Stomach (tissue), 19 donors: ENCODE measurements at places on chromosomes 4 and X.

- no peak for DNase-seq
Observed at GRCh38 chr4:154583230-154583629, 7.3 kb downstream of the FGA start.

GRCh38 chr4:46994007-46994405 is 625 bp upstream of the GABRA4 start:
- DNase-seq = peak; percentile 9

- no peak for DNase-seq
Observed at GRCh38 chr4:41363384-41363981, 106.8 kb downstream of the UCHL1 start.

GRCh38 chrX:109632906-109633504 is 8.0 kb upstream of the KCNE5 start:
- DNase-seq = peak; percentile 53

DNA sequence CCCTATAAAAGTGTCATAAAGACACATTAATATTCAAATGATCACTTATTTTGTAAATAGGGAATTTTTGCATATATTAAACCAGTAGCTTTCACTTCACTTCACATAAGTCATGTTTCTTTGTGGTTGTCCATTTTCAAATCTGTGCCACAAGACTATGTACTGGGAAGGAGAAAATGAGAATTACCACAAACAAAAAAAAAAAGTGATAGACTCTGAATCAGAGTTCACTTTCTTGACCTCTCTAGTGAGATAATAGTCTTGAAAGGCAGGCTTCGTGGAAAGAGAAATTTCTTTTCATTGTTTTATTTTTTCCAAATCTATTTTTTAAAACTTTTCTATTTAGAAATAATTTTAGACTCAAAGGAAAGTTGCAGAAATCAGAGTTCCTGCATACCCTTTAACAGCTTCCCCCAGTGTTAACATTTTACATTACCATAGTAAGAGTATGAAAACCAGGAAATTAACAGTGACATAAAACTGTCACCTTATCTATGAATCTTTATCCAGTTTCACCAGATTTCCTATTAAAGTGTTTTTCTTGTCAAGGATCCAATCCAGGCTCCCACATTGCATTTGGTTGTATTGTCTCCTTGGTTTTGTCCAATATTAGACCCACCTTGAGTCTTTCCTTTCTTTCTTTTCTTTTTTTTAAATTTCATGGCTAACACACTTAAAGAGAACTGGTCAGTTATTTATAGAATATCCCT is 215.4 kb upstream of the PGRMC2 start:
- DNase-seq = no peak

DNA sequence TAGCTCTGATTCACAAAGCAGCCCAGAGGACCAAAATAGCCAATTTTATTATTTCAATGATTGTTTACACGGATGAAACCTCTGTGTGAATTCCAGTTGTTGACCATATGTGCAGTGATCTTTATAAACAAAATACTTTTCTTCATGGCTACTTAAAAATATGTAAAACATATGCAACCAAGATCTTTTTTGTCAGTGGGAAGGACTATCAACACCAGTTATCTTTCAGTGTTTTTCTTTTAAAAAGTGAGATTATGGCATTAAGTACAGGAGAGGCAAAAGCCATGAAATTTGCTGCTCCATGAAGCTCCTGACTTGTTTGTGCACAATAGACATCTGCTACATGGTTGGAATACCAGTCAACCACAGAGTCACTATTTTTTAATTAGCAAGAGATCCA is 184.4 kb downstream of the DKK2 start:
- no peak for DNase-seq

DNA sequence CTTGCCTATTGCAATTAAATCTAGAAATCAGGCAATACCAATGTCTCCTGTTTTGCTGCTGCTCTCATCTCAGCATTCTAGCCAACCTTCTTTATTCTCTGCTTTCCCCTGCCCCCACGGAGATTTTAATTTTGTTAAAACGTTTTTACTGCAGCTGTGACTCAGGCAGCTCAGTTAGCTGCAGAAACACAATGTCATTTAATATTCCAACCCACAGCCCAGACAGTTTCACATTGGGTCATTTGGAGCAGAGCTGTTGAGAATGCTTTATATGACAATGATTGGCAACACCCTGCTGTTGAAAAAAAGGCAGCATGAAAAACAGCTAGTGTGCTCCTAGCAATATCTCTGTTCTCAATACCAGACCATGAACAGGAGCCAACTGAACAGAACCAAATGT is 12.6 kb upstream of the SLC10A4 start:
- DNase-seq = no peak

- DNase-seq = no peak
Observed at GRCh38 chrX:7372825-7373525, 225.0 kb upstream of the PUDP start.

GRCh38 chr4:154559494-154560418 is 3.1 kb upstream of the FGB start:
- no peak for DNase-seq
